ENCODE measurements at places on chromosomes 1 and 21.

GRCh38 chr1:94675373-94675772, 133.8 kb upstream of the F3 start:
- DNase-seq: peak; percentile 83

DNA sequence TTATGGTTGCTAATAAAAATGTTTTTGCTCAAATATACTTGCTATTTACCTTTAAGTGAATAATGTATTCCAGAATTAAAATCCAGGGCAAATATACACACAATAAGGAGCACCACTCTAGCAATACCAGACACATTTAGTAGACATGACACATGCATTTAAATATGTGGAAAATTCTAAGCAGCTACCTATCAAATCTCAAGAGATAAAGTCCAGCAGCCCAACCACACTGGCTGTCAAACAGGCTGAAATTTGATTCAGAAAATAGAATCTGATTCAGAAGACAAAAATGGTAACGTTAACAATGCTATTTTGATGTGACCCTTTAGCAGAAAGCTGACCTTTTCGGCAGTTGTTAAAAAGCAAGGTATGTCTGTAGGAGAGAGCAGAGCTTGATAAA, 42.3 kb downstream of the PLEKHO1 start:
- peak; percentile 71 for DNase-seq

DNA sequence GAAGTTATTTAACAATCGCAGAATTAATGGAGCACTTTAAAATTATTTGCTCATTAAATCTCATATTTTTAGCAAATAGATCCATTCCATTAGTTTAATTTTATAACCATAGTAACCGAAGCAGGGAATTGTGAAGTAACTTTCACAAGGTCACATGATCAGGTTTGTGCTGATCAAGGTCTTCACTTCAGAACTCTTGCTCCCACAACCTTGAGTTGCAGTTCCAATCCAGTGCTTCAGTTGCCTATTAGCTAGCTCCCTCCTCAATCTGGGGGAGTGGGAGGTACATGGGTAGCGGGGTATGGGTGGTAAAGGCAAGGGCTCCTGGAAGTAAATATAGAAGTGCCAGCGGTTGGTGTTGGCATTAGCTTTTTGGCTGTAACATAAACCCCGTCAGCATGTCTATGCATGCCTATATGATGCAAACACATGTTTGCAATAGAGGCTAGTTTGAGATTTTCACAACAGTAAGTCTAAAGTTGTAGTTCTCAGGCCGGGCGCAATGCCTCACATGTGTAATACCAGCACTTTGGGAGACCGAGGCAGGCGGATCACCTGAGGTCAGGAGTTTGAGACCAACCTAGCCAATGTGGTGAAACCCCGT, 5.8 kb downstream of the ATP5IF1 start:
- DNase-seq: no peak

GRCh38 chr1:78743626-78744025, 94.0 kb downstream of the IFI44 start:
- DNase-seq: peak; percentile 33

GRCh38 chr1:15343729-15344128, 66.0 kb upstream of the EFHD2 start:
- peak; percentile 51 for DNase-seq

- DNase-seq: no peak
Measured at GRCh38 chr1:230558324-230558723, 84.0 kb upstream of the COG2 start.

- DNase-seq: no peak
Measured at GRCh38 chr21:34120867-34121266, 47.5 kb downstream of the MRPS6 start.

DNA sequence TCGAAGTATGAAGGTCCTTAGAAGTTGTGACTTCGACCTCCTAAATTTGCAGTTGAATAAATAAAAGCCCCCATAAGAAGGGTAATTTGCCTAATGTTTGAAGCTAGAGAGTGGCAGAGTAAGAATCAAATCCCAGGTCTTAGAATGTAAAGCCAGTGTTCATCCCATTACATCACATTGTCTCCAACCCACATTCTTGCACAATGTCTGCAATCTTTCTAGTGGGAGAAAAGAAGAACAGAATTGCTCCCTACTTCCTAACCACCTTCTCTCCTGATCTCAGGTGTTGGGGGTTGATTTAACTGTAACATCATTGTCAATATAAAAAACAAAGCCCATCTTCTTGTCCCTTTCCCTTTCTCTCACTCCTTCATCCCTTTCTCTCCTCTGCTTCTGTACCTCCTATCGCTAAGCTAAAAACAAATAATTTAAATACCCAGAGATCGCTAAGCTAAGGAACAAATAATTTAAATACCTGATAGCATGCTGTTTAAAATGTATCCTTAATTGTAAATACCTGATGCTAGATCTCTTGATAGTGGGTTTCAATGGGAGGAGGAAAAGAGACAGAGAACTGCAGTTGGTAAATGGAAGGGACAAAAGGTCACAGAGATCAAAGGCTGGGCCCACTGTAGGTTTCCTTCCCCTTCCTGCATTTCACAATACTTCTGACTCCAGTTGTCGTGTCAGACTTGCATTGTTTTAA, 32.1 kb upstream of the CCDC190 start:
- DNase-seq: no peak

- DNase-seq: no peak
Measured at GRCh38 chr1:160374306-160375110, 7.6 kb downstream of the NHLH1 start.

DNA sequence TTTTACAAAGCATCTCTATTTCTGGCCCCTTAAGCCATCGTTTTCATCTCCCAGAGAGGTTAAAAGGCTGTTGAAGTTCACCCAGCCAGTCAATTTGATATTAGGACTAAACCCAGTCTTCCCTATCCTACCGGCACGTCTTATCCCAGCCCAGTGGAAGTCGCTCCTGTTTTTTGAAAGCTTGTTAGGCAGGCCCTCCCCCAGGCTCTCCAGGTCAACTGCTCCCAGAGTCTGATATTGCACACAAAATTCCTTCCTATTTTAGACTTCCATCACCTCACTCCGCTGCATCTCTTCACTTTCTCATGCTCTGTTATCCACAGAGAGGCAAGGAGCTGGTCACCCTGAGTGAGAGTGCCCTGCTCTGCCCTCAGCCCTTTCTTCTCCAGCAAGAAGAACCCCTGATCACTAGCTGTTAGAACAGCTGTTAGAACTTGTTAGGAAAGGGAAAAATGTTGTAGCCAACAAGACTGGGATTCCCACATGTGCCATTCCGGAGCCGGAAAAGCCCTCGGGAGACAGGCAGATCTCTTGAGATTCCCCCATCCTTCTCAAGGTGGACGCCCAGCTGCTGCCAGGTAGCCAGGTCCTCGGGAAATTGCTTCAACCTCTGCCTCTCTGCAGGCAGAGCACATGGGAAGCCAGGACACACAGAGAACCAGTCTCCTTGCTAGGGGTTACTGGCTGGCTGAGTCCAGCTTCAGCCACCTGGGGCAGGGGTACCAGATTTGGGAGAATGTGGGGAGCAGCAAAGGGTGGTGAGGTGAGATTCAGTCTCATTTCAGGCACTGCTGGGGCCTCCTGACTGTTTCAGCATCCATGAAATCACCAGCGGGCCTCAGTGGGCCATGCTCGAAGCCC, 25.7 kb downstream of the PLXNA2 start:
- no peak for DNase-seq

- no peak for DNase-seq
Measured at GRCh38 chr1:40317394-40318074, 448 bp upstream of the COL9A2 start.

GRCh38 chr21:22120616-22121266, 1122.5 kb downstream of the NCAM2 start:
- DNase-seq: peak; percentile 6

DNA sequence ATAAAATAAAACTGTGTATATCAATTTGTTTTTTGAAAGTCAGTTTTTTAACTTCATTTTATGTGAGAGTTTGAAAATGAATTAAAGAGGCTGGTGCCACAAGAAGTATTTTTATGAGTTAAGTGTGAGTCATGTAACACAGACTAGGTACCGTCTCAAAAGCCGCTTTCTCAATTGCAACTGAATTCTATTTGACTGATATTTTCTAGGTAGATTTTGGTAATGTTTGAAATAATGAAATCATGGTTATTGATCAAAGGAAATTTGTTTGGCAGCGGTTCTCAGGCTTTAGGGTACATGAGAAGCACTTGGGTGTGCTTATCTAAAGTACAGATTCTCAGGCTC, 4.6 kb downstream of the SNX27 start:
- DNase-seq: no peak

- no peak for DNase-seq
Measured at GRCh38 chr1:211247921-211248320, 11.2 kb upstream of the RCOR3 start.

- DNase-seq: no peak
Measured at GRCh38 chr1:235697508-235697907, 47.9 kb upstream of the GNG4 start.

DNA sequence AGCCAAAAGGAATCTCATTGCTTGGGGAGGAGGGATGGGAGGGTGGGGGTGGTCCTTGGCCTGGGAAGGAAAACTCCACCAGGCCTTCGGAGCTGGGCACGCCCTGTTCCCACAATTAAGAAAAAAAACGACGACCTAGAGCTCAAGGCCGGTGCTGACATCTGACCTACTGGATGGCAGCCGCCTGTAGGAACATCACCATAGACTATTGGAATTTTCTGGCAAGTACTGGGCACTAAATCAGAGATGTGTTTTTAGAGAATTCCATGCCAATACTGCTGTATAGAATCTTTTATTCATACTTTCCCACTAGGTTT, 729 bp downstream of the NADK start:
- no peak for DNase-seq

DNA sequence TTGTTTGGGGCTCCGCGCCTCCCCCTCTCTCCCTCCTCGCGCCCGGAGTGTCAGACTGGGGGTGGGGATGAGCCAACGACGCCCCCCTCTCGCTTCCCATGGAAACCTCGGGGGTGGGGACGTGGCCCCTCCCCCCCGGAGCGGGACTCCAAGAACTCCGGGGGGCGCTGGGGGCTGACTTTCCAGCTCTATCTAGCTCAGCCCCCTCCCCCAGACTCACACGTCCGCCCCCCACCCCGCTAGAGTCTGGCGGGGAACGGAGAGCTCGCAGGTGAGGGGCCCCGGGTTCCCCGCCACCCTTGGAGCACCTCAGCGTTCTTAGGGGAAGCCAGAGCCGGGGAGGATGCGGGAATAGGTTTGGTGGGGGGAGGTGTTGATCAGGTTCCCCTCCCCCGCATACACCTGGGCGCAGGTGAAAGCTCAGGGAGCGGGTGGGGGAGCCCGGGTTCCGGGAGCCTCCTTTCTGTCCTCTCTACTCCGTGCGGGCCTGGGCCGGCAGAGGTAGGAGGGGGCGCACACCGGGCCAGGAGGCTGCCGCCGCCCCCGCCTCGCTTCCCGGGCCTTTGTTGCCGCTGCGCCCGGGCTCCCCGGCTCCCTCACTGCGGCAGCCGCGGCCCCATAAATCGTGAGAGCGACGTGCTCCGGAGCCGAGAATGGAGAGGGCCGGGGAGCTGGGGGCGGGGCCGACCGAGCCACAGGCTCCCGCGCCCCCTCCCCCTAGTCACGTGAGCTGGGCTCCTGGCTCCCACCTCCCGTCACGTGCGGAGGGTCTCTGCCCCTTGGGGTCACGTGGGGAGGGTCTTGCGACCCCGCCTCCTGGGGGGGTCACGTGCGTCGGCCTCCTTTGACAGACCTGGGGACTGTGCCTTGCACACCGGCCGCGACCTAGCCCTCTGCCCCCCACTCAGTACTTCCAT, 1.9 kb downstream of the EFNA3 start:
- DNase-seq: no peak

- no peak for DNase-seq
Measured at GRCh38 chr1:207565546-207566468, 69.8 kb downstream of the CR1 start.

GRCh38 chr1:223616586-223616985, 48.9 kb downstream of the CAPN8 start:
- no peak for DNase-seq

DNA sequence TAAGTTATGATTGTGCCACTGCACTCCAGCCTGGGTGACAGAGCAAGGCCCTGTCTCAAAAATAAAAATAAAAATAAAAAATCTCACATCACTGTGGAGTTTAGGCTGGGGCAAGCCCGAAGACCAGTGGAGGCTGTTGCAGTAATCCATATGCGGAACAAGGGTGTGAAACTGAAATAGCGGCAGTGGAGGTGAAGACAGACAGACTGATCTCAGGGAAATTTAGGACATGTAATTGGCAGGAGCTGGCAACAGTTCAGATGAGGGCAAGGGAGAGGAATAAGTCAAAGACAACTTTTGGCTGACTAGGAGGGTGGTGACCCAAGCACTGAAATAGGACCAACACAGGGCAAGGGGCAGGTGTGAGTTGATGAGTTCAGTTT, 8.4 kb downstream of the ARMH1 start:
- no peak for DNase-seq

GRCh38 chr1:203380420-203381150, 29.7 kb upstream of the FMOD start:
- DNase-seq: no peak

DNA sequence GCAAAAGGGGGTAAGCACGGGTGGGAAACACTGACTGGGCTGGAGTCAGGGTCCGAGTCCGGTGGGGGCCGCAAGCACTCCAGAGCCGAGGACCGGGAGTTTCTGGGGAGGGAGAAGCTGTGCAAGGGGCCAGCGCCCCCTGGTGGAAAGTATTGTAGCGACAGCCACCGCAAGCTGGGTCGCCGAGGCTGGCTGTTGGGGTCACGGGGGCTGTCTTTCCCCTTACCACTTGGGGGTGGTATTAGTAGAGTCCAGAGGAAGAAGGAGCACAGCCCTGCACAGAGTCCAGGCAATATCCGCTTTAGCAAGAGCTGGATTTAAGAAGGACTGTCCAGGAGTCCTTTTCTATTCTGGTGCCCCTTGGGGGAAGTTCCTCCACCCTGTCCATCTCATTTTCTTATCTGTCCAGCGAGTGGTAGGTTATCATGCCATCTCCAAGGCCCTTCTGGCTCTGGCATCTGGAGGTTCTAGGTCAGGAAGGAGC, 17.9 kb upstream of the ETV3 start:
- peak; percentile 49 for DNase-seq

GRCh38 chr1:44855742-44856141, 12.7 kb upstream of the PTCH2 start:
- no peak for DNase-seq
